Activated naive CD4-positive, alpha-beta T cell (primary cell): ENCODE measurements at places on chromosomes 1 and 21.

GRCh38 chr1:64624808-64625207 is 120.1 kb upstream of the RAVER2 start:
- DNase-seq = no peak

DNA sequence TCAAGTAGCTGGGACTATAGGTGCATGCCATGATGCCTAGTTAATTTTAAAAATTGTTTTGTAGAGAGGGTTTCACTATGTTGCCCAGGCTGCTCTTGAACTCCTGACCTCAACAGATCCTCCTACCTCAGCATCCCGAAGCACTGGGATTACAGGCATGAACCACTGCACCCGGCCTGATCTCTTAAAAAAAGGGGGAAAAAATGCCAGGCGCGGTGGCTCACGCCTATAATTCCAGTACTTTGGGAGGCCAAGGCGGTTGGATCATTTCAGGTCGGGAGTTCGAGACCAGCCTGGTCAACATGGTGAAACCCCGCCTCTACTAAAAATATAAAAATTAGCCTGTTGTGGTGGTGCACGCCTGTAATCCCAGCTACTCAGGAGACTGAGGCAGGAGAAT is 13.2 kb downstream of the AVPR1B start:
- DNase-seq = no peak

DNA sequence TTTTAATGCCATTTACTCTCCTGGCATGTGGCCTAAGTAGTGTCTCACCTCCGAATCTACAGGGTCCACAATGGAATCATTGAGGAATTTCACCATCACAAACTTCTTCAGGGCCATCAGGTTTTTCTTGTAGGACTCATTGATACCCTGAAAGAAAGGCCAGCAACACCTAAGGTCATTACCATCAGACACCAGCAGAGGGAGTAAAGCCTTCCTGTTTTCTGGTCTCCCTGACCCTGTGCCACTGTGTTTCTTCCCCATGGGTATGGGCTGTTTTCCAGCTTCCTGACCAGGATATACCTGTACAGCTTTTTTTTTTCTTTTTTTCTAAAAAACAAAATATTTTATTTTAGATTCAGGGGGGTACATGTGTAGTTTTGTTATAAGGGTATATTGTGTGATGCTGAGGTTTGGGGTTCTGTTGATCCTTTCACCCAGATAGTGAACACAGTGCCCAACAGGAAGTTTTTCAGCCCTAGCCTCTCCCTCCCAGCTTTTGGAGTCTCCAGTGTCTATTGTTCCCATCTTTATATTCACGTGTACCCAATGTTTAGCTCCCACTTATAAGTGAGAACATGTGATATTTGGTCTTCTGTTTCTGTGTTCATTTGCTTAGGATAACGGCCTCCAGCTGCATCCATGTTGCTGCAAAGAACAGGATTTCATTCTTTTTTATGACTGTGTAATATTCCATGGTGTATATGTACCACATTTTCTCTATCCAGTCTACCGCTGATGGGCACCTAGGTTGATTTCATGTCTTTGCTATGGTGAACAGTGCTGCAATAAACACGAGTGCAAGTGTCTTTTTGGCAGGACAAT is 18.3 kb downstream of the PPT1 start:
- DNase-seq = no peak

- DNase-seq = no peak
Measured at GRCh38 chr21:30943920-30944319, 62.5 kb upstream of the KRTAP11-1 start.

- DNase-seq = no peak
Measured at GRCh38 chr21:23780326-23780725, 1827.0 kb downstream of the MRPL39 start.

DNA sequence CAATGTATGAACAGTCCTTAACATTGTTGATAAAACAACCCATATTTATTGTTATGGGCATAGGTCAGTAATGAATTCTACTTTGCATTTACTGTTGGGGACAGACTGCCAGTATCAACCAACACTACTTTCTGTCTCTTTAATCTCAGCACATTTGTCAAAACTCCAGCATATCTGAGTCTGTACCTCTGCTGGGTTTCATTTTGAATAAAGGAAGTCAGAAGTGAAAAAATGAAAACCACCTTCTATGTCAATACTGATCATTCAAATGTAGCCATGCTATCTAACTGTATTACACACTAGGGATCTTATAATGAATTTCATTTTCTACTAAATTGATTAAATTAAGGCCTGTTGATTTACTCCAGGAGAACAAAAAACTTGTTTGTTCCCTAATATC is 24.2 kb upstream of the CXADR start:
- DNase-seq = no peak

GRCh38 chr1:92975551-92976232 is 14.4 kb upstream of the DIPK1A start:
- no peak for DNase-seq

DNA sequence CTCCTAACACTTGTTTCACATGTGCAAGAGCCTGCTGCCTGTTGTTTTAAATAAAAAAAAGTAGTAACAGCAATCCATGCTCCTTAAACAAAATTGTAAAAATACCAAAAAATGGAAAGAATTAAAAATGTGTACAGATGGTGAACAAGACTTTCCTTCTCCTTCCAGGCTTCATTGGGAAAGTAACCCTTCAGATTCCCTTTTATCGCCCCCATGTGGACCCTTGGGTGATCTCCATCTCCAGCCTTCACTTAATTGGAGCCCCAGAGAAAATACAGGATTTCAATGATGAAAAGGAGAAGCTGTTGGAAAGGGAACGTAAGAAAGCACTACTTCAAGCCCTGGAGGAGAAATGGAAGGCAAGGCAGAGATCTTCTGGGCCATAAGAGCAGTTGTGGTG is 14.2 kb downstream of the VPS13D start:
- no peak for DNase-seq

- no peak for DNase-seq
Measured at GRCh38 chr1:12553963-12554362, 64.0 kb downstream of the DHRS3 start.

- no peak for DNase-seq
Measured at GRCh38 chr21:34276711-34277425, 86.9 kb upstream of the KCNE2 start.

DNA sequence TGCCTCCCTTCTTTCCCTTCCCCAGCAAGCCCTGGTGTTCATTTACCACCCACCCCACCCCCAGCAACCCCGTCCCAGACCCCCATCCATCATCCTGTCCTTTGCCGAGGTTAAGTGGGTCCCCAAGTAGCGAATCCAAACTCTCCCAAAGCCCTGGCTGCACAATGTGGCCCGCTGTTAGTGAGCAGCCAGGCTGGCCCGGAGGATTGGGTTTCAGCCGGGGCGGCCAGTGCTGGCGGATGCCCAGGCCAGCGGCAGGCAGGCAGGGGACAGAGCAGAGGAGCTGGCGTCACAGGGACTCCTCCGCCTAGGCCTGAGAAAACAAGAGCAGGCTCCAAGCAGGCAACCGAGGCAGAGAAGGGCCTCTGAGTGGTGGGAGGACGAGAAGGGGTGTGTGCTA is 61.4 kb downstream of the EPHB2 start:
- no peak for DNase-seq

GRCh38 chr1:66350001-66350547 is 183.9 kb upstream of the SGIP1 start:
- DNase-seq = no peak

DNA sequence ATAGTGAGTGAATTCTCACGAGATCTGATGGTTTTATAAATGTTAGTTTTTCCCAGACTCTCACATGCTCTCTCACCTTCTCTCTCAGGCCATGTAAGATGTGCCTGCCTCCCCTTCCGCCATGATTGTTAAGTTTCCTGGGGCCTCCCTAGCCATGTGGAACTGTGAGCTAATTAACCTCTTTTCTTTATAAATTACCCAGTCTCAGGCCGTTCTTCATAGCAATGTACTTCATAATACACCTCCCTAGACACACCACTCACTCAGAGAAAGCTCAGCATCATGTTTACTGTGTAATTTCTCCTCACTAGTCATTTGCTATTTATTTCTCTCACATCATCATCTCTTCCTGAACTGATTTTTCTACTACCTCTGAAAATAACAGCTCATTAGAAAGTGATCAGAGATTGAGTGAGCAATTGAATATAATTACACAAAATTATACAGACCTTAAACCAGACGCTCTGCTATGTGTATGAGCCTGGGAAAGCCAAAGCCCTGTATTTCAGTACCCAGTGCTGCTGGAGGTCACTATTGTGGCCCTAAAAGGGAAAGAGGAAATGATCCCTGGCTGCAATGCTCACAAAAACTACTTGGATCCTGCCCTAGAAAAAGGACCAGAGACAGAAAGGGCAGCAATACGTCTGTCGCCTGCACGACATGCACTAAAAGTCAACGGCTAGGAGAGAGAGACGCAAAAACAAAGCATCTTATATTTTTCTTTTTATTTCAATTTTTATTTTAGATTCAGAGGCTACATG is 284.5 kb downstream of the DSCAM start:
- no peak for DNase-seq

DNA sequence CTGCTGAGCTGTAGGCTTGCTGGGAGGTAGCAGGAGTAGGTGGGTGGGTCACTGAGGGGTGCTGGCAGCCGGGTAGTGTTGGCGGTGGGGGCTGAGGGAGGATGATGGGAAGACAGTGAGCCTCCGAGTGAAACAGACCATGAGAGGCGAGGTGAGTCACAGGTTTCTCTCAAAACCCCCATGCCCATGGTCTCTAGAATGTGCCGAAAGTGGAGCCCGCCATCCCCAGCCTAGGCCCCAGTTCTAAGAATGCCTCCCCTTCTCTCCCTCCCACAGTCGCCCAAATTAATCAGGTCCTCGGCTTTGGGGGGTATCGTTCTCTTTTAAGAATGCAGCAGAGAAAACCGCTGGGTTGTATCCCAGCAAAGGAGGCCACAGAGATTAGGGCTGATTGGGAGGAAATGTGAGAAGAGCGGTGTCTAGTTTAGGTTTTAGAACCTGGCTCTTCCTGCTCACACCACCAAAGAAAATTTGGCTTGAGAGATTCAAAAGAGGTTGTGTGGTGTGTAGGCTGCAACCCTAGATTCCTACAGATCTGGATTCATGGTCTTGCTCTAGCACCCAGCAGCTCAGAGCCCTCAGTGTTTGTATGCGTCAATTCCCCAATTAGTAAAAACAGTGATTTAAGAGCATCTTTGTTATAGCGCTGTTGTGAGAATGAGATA is 27.7 kb upstream of the IL19 start:
- no peak for DNase-seq

DNA sequence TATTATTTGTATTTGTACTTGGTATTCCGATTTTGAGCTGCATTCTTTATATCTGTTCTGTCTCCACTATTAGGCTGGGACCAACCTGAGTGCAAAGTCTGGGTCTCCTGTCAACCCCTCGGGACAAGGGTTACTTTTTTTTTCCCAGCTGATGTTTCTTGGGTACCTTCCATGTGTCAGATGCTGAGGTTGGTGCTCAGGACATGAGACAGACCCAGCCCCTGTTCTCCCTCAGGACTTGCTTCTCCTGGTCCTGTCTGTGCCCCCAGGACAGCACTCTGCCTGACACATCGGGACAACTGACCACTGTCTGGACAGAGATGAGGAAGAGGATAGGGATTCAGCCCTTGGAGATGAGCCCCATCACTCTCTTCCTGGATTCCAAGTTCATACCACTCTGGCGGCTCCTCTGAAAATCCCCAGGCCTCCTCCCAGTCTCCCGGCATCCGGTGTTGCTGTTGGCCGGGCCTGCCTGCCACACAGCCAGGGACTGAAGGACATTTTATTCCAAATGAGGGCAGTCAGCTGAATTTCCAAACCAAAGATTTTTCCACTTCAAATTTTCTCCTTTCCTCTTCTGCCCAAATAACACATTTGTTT is 55.6 kb upstream of the FMOD start:
- no peak for DNase-seq

DNA sequence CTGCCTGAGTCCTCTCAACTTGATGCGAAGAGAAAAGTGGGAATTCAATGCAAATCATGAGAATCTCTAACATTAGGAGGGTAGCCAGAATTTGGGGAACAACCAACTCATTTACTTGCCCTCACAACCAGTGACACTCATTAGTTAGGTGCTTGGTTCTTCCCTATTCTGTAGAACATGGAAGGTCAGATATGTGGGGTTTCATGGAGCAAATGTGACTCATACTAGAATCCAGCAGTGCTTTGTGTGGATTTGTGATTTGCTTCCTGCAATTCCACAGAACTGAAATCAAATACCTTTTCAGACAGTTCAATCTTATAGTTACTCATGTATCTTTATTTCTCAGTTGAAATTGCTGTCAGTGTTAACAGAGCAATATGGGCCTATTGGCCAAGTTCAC is 6.9 kb upstream of the ETV3 start:
- DNase-seq = no peak

GRCh38 chr1:147389532-147390184 is 147.2 kb downstream of the CHD1L start:
- DNase-seq = no peak

DNA sequence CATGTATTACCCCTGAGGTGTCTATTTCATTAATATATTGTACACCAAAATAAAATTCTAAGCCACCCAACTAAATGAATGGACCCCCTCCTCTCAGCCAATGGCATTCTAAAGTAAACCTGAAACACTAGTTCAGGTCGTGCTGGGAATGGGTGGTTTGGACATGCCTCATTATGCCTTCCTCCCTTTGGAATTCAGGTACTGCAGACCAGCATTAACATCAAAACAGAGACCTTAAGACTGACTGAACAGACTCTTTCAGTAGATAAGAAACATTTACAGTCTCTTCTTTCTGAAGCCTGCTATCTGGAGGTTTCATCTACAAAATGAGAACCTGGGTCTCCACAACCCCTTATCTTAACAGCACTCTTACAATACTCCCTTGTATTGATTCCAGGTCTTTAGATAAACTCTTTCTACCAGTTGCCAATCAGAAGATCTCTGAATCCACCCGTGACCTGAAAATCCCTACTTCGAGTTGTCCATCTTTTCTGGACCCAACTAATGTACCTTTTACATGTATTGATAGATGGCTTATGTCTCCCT is 93.6 kb downstream of the PKN2 start:
- DNase-seq = no peak

DNA sequence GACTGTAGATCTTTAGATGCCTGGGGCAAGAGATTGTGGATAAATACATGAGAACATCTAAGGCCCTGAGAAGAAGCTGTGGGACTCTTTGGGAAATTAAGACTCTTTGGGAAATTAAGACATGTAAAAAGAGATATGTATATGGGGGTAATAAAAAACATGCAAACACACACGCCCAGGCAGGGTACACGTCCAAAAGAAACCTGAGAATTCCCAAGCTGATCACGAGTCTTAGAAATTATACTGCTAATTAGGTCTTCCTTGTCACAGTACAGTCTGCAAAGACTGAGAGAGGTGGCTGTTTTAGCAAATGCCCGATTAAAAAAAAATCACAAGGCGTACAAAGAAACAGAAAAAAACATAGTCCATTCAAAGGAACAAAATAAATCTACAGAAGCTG is 39.3 kb upstream of the ERO1B start:
- DNase-seq = no peak

- no peak for DNase-seq
Measured at GRCh38 chr1:89705901-89706699, 73.2 kb downstream of the LRRC8C start.

- DNase-seq = no peak
Measured at GRCh38 chr1:108590441-108590840, 30.5 kb downstream of the EEIG2 start.

DNA sequence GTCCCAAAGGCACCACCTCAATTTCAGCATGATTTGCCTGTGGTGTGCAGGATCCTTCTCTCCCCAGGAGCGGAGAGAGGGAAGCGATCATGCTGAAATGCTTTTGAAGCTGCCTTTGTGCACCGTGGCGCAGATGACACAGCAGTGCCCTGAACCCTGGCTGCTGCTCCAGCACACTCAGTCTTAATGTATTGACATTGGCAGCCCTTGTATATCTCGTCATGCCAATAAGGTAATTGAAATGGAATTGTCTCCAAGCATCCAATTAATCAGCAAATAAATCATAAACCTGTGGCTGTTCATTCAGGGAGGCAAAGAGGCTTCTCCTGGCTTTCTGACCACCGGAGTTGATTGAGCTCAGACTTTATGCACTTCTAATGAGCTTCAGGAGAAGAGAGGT is 139.8 kb downstream of the KAZN start:
- no peak for DNase-seq
